ENCODE measurements at places on chromosomes 2 and 18.

DNA sequence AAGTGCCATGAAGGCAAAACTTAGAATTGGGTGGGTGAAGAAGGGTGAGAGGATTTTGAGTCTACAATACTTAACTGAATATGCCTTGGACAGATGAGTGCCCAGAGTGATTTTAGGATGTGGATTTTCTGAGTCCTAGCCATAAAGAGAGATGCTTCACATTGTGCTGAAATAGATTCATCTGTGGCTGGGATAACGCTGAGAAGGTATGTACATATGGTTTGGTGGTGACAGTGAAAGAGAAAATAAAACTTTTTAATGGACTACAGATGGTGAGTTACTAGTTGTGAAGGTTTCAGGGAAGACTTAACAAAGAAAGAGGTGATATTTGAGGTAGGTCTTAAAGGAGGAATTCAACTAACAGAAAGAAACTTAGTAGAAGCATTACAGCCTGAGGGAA lies 265.8 kb downstream of the AKAIN1 start:
- DNase-seq = no peak

GRCh38 chr2:84290537-84290936 lies 168.5 kb downstream of the SUCLG1 start:
- no peak for DNase-seq

GRCh38 chr18:71116535-71116934 lies 827.7 kb downstream of the SOCS6 start:
- no peak for DNase-seq

DNA sequence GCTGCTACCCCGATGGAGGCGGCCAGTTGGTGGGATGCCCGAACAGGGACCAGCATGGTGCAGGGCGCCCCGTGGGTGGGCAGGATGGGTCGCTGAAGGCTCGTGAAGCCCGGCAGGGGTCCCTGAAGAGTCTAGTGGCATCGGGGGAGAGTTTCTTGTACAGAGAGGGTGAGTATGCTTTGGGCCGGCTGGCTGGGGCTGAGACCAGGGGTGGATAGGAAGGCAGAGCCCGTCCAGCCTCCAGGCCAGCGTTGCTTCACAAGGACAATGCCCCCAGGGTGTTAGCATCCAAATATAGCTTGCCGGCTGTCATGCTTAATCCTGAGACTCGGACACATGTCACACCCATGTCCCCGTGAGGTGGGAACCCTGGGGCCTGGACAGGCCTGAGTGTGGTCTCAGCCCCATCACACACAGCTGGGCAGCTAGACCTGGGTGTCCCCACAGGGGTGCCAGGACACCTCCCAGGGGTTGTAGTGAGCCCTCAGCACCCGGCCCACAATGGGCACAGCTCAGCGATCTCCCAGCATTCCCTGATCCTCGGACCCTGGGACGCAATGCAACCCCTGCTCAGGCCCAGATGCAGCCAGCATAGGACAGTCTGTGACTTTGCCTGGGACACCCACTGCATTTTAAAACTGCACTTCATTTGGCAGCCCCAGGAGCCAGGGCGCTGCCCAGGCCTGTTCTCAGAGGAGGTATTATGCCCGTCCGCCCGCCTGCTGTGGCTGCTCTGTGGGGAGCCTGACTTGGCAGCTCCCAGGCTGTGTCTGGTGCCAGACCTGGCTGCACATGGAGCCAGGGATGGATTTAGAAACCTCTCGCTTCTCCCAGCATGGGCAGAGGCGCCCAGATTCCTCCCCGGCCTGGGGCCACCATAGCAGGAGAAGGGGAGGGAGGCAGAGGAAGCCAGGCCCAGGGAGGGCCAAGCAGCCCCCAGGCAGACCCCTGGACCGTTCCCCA lies 36.4 kb downstream of the RAMP1 start:
- DNase-seq = peak; percentile 89

DNA sequence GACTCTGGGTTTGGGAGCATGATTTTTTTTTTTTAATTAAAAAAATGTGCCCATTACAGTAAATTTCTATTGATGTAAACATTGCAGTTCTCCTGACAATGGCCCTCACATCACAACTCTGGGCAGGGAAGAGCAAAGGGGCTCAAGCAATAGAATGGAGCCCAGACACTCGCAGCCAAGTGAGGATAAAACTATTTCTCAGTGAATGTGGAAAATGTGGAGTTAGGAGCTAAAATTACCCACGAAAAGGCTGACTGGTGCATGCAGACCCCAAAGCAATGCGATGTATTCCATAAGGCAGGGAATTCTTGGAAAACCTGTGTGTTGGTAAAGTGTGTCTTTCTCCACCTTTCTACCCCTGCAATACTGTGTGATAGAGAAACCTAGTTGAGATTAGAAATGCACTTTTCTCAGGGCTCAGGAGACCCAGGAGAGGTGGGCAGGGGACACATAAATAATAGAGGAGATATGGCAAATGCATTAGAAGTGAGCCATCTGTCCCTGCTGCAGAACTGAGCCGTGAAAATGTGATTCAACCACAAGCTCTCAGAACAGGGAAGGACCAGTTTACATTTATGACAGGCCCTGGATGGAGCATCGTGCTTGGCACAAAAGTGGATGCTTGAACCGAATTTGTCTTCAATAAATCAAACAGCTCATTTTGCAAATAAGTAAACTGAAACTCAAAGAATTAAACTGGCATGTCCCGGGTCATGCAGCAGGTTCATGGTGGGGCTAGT lies 100.1 kb downstream of the MYCN start:
- DNase-seq = no peak

- DNase-seq = no peak
These were observed 203.0 kb downstream of the SOCS6 start for GRCh38 chr18:70491734-70492348.

DNA sequence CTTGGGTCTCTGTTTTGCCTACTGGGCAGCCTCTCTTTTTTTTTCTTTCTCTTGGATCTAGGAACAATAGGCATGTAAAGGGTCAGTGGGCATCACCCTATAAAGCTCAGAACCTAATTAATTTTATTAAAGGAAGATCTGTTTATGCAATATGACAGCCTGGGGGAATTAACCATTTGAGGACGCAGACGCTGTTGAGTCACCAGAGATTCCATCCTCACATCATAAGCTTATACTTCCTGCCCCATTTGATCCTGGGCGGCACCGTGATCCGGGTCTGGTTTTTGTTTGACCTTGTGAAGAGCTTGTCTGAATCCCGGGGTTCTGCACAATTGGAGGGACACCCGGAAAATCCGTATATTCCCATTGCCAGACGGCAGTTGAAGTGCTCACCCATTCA lies 16.8 kb upstream of the BCL11A start:
- no peak for DNase-seq

GRCh38 chr2:240319221-240319854 lies 116.1 kb upstream of the GPC1 start:
- no peak for DNase-seq

- no peak for DNase-seq
These were observed 75.1 kb downstream of the SPRED2 start for GRCh38 chr2:65357095-65357958.

Data from breast epithelium (tissue), 4 donors.